ENCODE measurements at places on chromosomes 7 and 10.

GRCh38 chr10:121267236-121268003 lies 330.8 kb downstream of the FGFR2 start:
- DNase-seq = no peak

DNA sequence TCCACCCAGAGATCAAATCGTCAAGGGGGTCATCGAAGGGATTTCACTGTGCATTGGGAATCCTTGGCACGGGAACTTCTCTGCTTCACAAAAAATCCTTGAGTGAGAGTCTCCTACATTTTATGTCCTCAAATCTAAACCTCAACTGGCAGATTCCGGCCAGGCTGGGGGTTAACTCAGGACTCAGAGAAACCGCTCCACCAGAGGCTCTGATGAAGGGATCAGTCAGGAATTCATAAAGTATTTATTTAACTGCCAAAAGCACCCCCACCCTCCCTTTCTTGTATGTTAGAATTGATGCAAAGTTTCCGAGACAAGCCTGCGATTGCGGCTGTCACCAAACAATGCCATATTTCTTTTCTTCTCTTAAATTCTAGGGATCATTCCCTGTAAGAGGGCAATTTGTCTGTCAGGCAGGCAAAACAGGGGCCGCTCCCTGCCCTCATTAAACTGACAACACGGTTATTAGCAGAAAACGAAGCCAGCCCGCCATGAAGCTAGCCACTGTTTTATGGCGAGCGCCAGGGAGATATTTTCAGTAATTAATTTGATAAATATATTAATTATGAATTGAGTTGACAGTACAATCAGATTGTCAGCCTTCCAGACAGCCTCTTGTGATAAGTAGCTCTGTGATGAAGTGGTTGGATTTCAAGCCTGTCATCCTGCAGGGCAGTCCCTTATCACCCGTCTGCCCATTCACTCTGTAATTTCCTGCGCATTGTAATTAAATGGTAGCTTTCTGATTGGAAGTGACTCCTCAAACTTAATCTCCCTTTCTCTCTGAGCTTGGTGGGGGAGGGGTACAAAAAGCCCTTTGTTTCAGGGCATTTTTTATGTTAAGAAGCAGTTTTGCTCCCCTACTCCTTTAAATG lies 153.0 kb upstream of the GPR26 start:
- DNase-seq = no peak

DNA sequence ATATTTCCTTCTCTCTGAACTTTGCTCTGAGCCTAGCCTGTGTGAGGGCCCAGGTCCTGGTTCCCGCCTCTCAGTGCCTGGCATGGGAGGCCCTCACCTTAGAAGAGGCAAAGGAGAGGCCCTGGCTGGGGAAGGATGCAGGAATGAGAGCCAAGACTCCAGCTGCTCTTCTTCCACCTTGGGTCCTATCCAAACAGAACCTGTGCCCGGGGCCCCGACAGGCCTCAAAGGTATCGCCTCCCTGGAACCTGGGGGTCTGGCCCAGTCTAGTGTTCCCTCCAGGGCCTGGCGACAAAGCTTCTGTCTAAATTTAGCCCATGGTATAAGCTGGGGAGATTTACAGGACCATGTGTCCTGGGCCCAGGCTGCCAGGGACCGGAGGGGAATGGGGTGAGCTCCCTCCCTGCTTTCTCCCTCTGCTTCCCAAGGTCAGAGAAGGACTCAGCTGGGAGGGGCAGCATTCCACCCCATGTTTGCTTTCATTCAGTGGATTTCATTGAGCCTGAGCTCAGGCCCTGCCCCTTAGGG lies 12.0 kb upstream of the CRHR2 start:
- no peak for DNase-seq

DNA sequence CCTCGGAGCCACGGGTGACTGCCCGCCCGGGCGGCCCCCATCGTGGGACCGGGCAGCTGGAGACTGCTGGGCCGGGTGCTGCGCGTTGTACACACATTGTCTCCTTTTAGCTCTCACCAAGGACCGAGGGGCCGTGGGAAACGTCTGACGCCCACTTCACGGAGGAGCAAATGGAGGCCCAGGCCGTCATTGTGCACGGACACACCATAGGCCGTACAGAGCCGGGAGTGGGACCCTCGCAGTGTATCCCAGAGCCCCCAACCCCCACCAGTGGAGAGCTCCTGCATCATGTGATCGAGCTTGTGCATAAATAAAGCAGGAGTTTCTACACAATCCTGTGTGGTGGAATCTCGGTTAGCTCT lies 722 bp downstream of the DENND10 start:
- DNase-seq = peak; percentile 45

GRCh38 chr7:130329681-130330080 lies 14.9 kb upstream of the CPA5 start:
- no peak for DNase-seq

DNA sequence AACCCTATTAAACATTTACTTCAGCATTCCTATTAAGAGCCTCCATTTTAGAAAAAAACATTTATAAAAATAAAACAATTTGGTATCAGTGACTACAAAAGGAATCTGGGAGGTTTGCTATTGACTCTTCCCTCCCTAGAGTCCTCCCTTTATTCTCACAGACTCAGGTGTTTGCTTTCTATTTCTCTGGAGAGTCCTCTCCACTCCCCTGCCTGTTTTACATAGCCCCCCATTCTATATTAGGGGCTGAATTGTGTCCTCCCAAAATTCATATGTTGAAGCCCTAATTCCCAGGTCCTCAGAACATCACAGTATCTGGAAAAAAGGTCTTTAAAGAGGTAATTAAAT lies 69.8 kb downstream of the COA1 start:
- no peak for DNase-seq

DNA sequence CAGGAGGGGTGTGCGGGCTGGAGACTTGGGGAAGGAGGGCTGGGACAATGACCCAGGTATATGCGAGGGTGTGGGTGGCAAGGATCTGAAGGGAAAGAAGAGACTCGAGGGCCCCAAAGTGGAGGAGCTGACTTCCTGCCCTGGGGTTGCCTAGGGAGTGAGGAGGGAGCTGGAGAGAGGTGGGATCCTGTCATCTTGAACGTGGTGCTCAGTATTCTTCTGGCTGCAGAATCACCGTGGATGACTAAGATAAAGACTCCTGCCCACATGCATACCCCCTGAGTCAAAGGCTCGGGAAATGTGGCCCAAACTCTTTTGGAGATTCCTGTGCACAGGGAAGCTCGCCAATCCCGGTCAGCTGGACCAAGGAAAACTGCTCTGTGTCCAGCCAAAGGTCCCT lies 31.2 kb downstream of the COL17A1 start:
- DNase-seq = no peak

- DNase-seq = no peak
These were observed 58.6 kb downstream of the PROSER2 start for GRCh38 chr10:11881477-11882417.

- DNase-seq = no peak
These were observed 70.0 kb downstream of the ELAPOR2 start for GRCh38 chr7:86989407-86989806.

- no peak for DNase-seq
These were observed 169.2 kb downstream of the ZNF438 start for GRCh38 chr10:30862486-30862885.

GRCh38 chr7:106598663-106599342 lies 62.2 kb downstream of the CCDC71L start:
- DNase-seq = peak; percentile 65

Data from GM13977 (cell line).